Dermis blood vessel endothelial cell (primary cell): ENCODE measurements at places on chromosomes 1 and 21.

DNA sequence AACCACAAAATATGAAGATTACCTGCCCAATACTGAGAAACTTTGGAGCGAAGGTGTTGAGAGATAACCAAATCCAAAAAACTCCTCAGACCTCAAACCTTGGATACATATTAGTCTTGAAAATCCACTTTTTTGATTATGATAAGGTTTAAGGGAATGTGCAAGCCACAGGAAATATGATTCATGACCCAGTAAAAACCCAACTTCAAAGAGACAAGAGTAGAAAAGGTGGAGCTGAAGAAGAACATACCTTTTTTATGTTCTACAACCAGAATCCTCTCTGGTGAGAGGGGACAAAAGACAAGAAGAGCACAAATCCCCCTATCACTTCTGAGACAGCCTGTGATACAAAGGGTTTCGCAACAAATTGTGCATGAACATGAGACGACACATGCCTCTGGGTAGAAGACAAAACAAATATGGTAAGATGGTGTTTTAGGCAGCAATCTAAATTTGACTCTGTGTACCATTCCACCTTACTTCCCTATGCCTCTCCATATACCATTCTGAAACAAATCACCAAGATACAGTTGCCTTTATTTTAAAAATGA is 37.3 kb downstream of the COL24A1 start:
- DNase-seq: no peak

DNA sequence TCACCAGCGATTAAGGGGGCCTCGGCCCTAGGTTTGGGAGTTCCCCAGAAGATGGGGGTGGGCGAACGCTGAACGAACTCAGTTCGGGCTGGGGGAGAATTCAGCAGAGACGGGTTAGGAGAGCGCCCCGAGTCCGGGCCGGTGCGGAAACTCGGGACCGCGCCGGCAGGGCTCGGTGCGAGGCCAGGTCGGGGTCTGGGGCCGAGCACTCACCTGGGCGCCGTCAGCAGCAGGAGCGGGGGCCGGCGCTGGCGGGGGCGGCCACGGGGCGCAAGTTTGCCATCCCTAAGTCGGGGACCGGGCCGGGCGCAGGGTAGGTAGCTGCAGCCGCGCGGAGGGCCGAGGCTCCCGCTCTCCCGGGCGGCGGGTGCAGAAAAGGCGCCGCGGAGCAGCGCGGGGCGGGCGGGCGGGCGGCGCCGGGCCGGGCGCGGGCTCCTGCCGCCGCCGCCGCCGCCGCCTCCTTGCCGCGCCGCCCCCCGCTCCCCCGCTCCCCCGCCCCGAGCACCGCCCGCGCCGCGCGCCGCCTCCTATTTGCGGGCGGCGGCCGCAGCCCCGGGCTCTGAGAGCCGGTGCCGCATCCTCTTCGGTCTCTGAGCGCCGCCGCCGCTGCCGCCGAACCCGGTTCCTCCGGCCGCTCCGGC is 349 bp downstream of the ADGRB2 start:
- DNase-seq: no peak

DNA sequence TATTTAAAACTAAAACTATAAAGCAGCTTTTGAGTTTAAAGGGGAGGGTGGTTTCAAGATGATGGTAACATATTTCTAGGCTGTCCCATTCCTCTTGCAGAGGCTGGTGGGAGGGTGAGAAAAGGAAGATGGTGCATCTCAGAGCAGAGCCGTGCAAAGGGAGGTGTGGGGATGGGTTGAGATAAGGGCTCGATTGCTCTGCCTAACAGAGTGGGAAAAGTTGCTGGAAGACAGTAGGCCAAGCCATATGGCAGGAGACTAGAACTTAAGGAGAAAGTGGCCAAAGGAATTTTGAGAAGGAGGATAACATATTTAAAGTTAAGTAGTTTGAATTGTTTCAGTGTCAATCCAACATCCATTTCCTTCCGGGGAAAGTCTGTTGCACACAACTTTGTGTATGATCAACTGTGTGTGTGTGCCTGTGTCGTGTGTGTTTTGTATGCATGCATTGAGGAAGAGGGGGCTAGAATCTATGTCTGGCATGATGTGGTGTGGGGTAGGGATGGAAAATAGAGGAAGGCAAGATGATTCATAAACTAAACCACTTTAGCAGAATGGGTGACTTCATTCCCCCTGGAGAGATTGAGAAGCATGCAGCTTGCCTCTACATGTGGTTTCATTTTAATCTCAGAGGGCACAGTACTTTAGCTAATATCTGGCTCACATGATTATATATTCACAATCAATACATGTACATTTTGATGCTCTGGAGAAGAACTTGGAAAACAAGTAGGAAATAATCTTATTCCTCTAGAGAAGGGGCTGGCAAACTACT is 145.0 kb upstream of the DNAH14 start:
- no peak for DNase-seq

DNA sequence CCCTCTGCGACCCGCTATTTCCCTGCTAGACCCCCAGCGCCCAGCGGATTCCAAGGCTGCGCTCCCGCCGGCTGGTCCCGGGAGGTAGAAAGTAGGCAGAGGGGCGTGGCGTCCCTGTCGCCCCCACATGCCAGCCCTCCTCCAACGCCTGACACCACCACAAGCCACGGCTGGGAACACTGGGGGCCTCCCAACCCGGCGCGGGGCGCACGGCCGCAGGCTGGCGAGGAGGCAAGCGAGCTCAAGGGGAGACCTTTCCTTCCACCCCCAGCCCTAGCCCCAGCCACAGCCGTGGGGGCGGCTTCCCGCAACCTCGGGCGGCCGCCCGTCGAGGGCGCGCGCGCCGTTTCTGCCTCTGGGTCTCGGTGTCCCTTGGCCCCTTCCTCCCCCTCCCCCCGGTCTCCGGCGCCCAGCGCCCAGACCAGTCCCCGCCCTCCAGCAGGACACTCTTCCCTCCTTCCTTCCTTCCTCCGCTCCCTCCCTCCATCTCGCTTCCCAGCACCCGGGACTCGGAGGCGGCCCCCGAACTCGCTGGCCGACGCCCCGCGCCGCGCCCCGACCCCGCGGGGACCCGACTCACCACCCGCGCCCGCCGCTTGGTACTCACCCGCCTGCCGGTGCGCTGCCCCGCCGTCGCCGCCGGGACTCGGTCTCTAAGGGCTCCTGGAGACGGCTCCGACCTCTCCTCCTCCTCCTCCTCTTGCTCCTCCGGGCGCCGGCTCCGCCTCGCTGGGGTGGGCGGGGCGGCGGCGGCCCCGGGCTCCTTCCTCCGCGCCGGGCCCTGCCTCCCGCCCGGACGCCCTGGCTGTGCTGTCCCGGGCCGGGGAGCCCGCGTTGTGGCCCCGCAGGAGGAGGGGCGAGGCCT is at the start of gene GNG12:
TSS of gene GNG12 (minus strand) at position 731 of the 865 bp plus-strand sequence. CDS start 125,781 bp downstream, outside the sequence.
- DNase-seq: peak; percentile 81

- no peak for DNase-seq
Measured at GRCh38 chr1:99673315-99673714, 27.4 kb downstream of the PALMD start.

DNA sequence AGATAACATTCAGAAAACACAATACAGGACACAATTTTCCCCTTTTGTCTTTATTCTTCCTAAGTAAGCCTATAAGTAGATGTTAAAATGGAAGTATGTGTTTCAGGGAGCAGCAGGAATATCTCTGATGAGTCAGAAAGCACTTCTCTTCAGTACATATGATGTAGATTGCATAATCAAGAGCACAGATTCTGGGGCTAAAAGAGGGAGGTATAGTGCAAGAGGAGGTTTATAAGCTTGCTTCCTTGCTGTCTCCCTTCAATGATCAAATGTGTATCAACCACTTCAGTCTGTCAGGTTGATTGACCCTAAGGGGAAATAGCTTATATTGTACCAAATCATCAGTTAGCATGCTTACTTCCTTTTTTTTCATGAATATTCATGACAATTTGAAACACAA is 822.8 kb downstream of the BRINP3 start:
- no peak for DNase-seq

DNA sequence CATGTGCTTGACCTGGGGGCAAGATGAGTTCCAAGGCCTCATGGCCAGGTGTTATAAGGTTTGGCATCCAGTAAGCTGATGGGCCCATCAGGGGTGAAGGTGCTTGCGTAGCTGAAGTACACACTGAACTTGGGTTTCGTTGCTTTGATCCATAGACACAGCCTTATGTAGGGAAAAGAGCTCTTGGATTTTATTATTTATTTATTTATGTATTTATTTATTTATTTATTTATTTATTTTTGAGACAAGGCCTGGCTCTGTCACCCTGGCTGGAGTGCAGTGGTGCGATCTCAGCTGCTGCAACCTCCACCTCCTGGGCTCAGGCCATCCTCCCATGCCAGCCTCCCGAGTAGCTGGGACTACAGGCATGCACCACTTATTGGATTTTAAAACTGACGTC is 63.2 kb downstream of the FOXD2 start:
- DNase-seq: no peak

GRCh38 chr1:48671578-48671977 is 105.1 kb downstream of the BEND5 start:
- DNase-seq: no peak

- no peak for DNase-seq
Measured at GRCh38 chr1:69814926-69815325, 247.2 kb downstream of the LRRC7 start.

GRCh38 chr1:84143796-84144565 is at the start of gene PRKACB:
Gene PRKACB, plus strand, starts transcription at chr1:84144271. Its CDS starts 91 bp downstream, at chr1:84144362.
- peak; percentile 82 for DNase-seq

DNA sequence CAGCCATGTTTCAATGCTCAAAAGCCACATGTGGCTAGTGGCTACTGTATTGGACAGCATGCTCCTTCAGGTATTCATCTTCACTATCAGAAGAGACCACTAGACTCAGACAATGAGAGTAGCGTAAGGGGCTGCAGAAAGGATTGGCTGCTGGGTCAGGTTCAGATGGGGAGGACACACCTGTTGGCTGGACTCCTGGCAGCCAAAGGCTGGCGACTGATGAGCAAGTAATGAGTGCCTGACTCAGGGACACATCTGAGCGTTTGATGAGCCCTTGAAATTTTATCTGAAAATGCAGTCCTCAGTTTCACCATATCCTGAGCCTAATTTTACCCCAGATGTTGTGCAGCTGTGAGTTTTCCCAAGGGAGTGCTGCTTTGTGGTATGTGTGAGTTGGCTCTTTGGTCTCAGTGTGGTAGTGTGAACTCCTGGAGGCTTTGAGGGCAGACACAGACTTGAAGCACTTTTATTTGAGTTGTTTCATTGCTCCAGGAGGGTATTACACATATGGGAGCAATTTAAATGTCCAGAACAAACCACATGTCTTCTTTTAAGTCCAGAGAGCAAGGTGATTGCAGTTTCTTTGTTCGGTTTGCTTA is 9.6 kb downstream of the ST6GALNAC3 start:
- DNase-seq: no peak

- peak; percentile 34 for DNase-seq
Measured at GRCh38 chr1:54547601-54548388, at the start of gene ACOT11. Gene ACOT11, plus strand, starts transcription at chr1:54548228. Its CDS starts 82 bp downstream, at chr1:54548310.

GRCh38 chr1:10515301-10515975 is 40.7 kb downstream of the PEX14 start:
- no peak for DNase-seq

DNA sequence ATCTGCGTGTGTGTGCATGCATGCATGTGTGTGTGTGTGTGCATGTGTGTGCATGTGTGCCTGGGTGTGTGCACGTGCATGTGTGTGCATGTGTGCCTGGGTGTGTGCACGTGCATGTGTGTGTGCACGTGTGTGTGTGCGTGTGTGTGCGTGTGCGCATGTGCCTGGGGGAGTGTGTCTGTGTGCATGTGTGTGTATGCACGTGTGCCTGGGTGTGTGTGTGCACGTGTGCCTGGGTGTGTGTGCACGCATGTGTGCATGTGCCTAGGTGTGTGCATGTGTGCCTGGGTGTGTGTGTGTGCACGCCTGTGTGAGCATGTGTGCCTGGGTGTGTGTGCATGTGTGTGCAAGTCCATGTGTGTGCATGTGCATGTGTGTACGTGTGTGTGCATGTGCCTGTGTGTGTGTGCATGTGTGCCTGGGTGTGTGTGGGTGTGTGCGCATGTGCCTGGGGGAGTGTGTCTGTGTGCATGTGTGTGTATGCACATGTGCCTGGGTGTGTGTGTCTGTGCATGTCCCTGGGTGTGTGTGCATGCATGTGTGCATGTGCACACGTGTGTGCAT is 29.3 kb upstream of the COL6A2 start:
- no peak for DNase-seq

- DNase-seq: peak; percentile 51
Measured at GRCh38 chr1:183248989-183249691, 63.1 kb downstream of the LAMC2 start.

DNA sequence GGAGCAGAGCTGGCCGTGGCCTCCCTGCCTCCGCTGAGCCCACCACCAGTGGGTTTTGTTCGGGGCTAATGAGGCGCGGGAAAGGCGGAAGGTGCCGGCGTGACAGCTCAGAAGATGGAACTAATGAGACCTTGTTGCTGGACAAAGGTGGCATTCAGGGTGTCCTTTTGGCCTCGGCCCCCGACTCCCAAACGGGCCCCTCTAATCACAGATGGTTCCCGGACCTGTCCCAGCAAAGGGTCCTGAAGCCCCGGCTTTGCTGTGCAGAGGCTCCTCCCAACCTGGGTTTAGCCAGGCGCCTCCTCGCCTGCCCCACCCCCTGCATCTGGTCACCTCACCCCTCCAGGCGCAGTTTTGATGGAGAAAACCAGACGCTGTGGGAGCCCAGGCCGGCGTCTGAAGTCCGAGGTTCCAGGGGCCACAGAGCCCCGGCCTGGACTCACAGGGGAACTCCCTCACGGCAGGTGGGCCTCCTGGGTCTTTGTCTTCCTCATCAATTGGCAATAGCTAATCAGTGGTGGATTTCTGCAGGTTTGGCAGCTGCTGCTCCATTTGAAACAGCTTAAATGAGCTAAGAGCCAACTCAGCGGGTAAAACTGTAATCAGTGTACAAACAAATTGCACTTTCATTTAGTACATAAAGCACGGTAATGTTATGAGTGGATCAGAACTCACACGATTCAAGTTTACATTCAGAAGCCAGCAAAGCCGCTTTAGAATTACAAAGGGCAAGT is 44.3 kb upstream of the ADARB1 start:
- DNase-seq: no peak

GRCh38 chr21:15057285-15057684 is 7.5 kb downstream of the NRIP1 start:
- DNase-seq: peak; percentile 32

DNA sequence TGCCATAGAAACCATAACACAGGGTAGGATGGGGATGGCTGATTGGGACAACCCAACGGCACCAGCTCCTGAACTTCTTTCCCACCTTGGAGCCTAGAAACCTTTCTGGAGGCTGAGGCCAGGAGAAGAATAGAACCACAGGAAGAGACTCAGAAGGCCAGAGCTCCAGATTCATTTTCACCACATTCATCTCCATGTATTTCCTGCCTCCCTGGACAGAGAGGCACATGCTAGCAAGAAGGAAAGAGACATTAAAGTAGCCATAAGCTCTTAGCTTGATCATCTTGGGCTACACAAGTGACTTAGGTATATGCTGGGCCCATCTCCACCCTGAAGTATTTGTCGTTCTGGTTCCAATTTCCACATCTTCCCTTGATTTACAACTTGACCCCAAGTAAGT is 44.1 kb downstream of the PLXNA2 start:
- DNase-seq: no peak

DNA sequence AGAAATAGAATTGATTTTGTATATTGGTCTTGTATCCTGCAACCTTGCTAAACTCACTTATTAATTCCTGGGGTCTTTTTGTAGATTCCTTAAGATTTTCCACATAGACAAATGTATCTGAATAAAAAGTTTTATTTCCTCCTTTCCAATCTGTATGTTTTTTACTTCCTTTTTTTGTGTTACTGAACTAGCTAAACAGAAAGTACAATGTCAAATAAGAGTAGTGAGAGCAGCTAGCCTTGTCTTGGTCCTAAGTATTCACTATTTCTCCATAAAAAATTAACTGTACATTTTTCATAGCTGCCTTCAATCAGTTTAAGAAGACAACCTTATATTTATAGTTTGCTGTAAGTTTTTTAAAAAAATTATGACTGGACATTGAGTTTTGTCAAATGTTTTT is 74.9 kb downstream of the FASLG start:
- no peak for DNase-seq
